ENCODE measurements at places on chromosomes 16 and 17. TPM values are rescaled to one million over a fixed set of nuclear protein-coding genes. Genes with fewer than 3 reads are reported as not detected.
A peak's percentile ranks its signal among the peaks of the same experiment; 100 is the strongest.

Gene CHD9NB
- 0.89 TPM for polyA plus RNA-seq

Gene ZFPM1
- 0.56 TPM for polyA plus RNA-seq

Gene CDK5R1
- 4.9 TPM for polyA plus RNA-seq

Gene CPHXL2
- not detected for polyA plus RNA-seq

Gene SLFN11
- 1.4 TPM for polyA plus RNA-seq

GRCh38 chr17:14372461-14372860 is 71.6 kb downstream of the HS3ST3B1 start:
- H3K36me3 ChIP-seq: no peaks in the 10 kb centered on the region
- H3K4me3 ChIP-seq: no peak overlapping the region
- no peak overlapping the region for H3K27ac ChIP-seq
- H3K4me1 ChIP-seq: no peaks in the 10 kb centered on the region

GRCh38 chr16:69703638-69704037 is 22.7 kb downstream of the NQO1 start:
- no peak overlapping the region for H3K4me3 ChIP-seq
- peaks cover 5% of the 10 kb centered on the region for H3K36me3 ChIP-seq
- no peaks in the 10 kb centered on the region for H3K27me3 ChIP-seq
- no peak for DNase-seq
- H3K27ac ChIP-seq: no peak overlapping the region
- peaks cover 12% of the 10 kb centered on the region for H3K4me1 ChIP-seq

DNA sequence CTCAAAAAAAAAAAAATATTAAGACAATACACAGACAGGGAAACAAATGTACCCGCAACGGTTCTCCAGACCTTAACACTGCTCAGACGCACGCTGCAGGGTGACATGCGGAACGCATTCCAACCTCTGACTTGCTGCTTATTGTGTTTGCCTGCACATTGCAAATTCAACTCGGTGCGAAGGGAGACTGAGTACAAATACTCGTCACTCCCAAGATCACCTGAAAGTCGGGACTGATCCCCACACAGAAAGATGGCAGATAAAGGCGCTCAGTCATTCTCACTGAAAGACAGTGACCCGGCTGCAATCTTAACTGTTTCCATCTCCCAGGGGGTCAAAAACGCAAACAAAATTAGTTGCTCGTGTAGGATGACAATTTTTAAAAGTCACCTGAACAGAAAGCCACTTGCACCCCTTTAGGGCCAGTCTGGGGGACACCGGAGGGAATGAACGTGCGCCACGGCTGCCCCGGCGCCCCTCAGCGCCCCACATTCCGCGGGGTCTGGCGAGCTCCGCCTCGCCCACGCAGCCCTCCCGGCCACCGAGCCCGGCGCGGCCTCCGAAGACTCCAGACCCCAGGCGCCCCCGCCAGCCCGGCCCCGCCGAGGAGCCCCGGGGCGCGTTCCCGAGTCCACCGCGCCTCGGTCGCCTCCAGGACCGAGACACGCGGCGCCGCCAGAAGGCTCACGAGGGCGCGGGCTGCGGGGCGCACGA is 589 bp downstream of the CLCN7 start:
- peak overlapping the region; percentile 67 for H3K4me3 ChIP-seq
- DNase-seq: no peak
- H3K27ac ChIP-seq: peak overlapping the region; percentile 77
- H3K4me1 ChIP-seq: peaks cover 14% of the 10 kb centered on the region
- H3K36me3 ChIP-seq: no peaks in the 10 kb centered on the region

- H3K4me3 ChIP-seq: no peak overlapping the region
- H3K27me3 ChIP-seq: no peaks in the 10 kb centered on the region
- no peak overlapping the region for H3K27ac ChIP-seq
- peaks cover 7% of the 10 kb centered on the region for H3K36me3 ChIP-seq
- DNase-seq: no peak
- peaks cover 9% of the 10 kb centered on the region for H3K4me1 ChIP-seq
Measured at GRCh38 chr17:12070561-12070960, 49.9 kb downstream of the MAP2K4 start.

GRCh38 chr17:50172130-50172529 is 6.3 kb downstream of the SGCA start:
- no peaks in the 10 kb centered on the region for H3K36me3 ChIP-seq
- no peak for DNase-seq
- no peak overlapping the region for H3K4me3 ChIP-seq
- H3K27me3 ChIP-seq: peaks cover 3% of the 10 kb centered on the region
- no peak overlapping the region for H3K27ac ChIP-seq

DNA sequence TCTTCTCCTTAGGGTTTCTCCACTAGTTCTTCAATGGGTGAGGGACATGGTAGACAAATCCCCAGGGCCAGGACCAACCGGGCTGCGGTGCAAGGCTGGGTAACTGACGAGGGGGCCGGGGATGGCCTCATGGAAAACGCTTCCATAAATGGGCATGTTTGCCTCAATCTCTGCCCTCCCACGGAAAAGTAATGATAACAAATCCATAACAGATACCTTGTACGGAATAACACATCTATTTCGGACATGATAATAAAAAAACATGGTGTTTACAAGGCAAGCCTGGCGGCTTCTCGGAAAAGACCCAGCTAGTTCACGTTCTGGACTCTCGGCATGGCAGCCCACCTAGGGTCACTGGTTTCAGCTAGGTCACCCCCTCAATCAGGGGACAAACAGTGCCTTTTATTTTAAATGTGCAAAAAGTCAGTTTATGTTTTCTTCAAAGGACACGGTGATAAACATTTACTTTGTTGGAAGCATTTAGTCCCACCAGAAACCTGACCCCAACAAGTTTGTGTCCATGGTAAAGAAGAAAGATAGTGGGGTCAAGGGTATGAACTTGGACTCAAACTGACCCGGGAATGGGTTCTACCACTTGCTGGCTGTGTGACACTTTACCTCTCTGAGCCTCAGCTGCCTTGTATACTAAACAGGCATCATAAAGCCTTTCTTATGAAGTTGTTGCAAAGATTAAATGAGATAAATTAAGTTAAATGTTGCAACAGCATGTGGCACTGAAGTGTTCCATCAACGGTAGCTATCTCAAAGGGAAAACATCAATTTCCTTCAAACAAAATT is 1.7 kb downstream of the MYH11 start:
- no peak for DNase-seq
- no peak overlapping the region for H3K27ac ChIP-seq
- H3K27me3 ChIP-seq: peaks cover 36% of the 10 kb centered on the region
- H3K4me3 ChIP-seq: no peak overlapping the region

GRCh38 chr16:77970371-77970770 is 52.0 kb upstream of the CLEC3A start:
- H3K4me1 ChIP-seq: no peaks in the 10 kb centered on the region
- no peak overlapping the region for H3K27ac ChIP-seq
- DNase-seq: no peak
- H3K27me3 ChIP-seq: no peaks in the 10 kb centered on the region

All from keratinocyte (primary cell).